ENCODE measurements at places on chromosomes 16 and 17.

GRCh38 chr17:27630607-27631410, at the start of gene LGALS9:
Gene LGALS9 (plus strand): TSS chr17:27631188. CDS start chr17:27631266, 78 bp downstream.
- no peak for DNase-seq

GRCh38 chr17:81371910-81372760, 23.1 kb upstream of the BAHCC1 start:
- DNase-seq = peak; percentile 49

GRCh38 chr17:20302246-20302917, 165.0 kb downstream of the LGALS9B start:
- no peak for DNase-seq

DNA sequence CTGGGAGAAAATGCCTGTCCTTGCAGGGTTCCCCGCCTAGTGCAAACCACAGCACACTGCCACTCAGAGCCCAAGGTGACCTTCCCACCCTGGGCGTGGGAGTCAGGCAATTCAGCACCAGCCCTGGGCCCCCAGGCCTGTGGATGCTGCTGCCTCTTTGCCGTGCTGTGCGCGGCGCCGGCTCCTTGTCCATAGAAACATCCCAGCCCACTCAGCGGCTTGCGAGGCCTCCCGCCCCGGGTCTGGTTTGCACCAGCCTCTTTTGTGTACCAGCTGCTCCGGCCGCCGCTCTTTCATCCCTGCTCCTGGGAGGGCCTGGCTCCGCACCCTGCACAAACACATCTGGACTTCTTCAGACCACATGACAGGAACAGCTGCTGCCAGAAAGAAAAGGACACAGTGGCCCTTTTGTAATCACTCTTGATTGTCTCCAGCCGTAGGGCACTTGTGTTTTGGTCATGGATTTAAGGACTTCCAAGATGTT, 75.4 kb upstream of the SDK2 start:
- peak; percentile 19 for DNase-seq

GRCh38 chr17:56172517-56172982, 19.3 kb downstream of the ANKFN1 start:
- no peak for DNase-seq

GRCh38 chr17:36851250-36851649, 86.0 kb upstream of the LHX1 start:
- DNase-seq = no peak

DNA sequence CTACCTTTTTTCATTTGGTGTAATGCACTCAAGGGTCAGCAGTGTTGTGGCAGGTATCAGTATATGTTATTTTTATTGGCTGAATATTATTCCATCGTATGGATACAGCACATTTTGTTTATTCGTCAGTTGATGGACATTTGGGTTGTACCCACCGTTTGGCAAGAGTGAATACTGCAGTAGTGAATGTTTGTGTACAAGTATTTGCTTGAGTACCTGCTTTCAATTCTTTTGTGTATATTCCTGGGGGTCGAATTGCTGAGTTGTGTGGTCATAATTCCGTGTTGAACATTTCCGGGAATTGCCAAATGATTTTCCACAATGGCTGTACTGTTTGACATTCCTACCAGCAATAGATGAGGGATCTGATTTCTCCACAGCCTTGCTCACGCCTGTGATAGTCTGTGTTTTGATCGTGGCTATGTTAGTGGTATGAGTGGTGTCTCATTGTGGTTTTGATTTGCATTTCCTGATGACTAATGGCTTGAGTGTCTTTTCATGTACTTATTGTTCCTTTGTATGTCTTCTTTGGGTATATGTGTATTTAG, 108.4 kb downstream of the OR1D5 start:
- DNase-seq = no peak

GRCh38 chr16:77868478-77868877, 80.1 kb downstream of the VAT1L start:
- no peak for DNase-seq

- DNase-seq = no peak
Observed at GRCh38 chr17:78917451-78918275, 7.5 kb downstream of the TIMP2 start.

DNA sequence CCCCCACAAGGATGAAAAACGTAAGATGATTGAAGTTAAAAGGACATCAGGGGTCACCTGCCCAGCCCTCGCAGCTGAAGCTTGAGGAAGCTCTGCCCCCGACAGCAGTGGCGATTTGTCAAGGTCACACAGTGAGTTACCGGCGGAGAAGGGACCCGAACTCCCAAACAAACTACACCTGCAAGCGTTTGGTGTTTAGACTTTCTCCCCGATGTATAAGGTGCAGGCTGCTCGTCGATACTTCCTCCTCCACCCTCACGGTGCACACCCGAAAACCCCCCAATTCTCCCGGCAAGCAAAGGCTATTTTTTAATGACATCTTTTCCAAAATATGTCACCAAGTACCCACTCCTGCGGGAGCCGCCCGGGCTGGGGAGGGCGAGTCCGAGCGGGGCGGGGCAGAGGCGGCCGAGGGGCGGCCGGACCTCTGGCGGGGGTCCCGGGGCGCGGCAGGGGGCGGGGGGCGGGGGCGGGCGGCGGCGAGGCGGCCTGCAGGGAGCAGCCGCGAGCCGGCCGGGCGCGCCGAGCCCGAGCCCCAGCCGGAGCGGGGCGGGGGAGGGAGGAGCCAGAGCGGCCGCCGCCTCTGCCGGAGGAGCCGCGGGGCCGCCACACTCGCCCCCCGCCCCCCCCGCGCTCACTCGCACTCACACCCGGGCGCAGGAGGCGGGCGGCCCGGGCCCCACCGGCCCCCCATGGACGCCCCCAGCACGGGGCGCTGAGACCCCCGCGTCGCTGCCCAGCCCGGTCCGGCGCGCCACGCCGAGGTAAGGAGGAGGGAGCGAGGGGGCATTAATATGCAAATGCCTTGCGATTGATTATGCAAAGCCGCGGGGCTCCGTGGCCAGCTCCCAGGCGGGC, at the start of gene THRA:
Gene THRA (plus strand): TSS at position 637 of the 858 bp plus-strand sequence. CDS start 11,524 bp downstream, outside the sequence.
- DNase-seq = peak; percentile 80

GRCh38 chr16:17246974-17247732, 223.6 kb downstream of the XYLT1 start:
- no peak for DNase-seq

- no peak for DNase-seq
Observed at GRCh38 chr16:77328274-77328673, 106.6 kb downstream of the ADAMTS18 start.

DNA sequence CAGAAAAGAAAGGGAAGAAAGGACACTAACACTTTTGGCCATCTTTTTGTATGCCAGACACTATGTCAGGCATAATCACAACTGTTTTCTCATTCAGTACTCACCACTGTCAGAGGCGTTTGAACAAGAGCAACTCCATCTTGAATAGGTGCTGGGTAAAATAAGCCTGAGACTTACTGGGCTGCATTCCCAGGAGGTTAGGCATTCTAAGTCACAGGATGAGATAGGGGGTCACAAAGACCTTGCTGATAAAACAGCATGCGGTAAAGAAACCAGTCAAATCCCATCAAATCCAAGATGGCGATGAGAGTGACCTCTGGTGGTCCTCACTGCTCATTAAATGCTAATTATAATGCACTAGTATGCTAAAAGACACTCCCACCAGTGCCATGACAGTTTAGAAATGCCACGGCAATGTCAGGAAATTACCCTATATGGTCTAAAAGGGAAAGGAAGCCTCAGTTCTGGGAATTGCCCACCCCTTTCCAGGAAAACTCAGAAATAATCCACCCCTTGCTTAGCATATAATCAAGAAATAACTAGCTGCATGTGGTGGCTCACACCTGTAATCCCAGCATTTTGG, 14.9 kb upstream of the LYRM9 start:
- no peak for DNase-seq

DNA sequence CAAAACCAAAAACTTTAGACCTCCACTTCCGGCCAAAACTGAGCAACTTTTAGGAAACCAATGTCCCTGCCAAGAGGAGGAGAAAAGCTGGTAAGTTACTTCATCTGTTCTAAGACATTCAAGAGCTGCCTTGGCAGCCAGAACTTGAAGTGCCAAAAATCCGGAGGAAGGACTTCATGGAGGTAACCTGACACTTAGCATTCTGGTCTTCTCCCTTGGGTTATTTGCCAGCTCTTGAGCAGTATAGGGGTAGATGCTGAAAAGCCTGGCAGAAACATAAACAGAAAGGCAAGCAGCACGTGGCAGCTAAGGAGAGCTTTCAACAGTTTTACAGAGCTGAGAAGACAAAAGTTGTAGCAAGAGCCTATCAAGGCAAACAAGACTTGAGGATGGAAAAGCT, 53.2 kb downstream of the CDYL2 start:
- no peak for DNase-seq

GRCh38 chr16:23223368-23223767, 40.8 kb downstream of the SCNN1G start:
- no peak for DNase-seq

DNA sequence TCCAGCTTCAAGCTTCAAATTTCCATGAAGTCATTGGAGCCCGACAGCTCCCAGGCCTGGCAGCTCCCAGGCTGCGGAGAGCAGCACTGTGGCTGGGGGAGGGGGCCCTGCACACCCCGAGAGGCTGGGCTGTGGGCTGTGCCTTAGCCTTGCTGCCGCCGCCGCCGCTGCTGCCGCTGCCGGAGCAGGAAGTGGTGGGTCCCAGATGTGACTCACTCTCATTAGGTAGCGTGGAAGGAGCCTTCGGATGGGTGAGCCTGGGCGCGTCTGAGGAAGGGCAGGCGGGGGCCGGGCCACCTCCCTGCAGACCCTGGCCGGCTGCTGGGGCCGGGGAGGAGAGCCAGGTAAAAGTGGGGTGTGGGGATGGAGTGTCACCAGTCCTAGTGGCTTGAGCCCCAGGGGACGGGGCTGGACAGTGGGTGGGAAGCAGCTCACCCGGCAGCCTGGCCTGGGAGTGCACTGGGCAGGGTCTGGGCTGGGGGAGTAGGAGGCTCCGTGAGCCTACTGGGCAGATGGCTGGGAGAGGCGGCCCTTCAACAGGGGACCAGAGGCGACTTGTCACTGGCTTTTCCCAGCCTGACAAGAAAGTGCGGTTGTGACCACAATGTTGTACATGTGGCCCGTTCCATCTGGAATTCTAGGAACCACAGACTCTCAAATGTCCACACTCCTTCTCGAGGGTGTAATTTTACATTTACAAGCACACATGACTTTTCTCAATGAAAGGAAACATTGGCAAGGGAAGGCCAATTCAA, at the start of gene ADCY7:
Gene ADCY7 (plus strand): TSS at position 215 of the 755 bp plus-strand sequence. CDS start 21,629 bp downstream, outside the sequence.
- DNase-seq = peak; percentile 64

GRCh38 chr16:2866431-2866830, 8.5 kb upstream of the PRSS22 start:
- no peak for DNase-seq

- DNase-seq = no peak
Observed at GRCh38 chr17:29042679-29043538, at the start of gene PIPOX. Gene PIPOX (plus strand): TSS chr17:29043141. CDS start chr17:29043226, 85 bp downstream.

GRCh38 chr16:57882792-57883191, 80.5 kb upstream of the KIFC3 start:
- no peak for DNase-seq

All from nephron progenitor cell (in vitro differentiated cells).